ENCODE measurements at places on chromosomes 16 and 17.

DNA sequence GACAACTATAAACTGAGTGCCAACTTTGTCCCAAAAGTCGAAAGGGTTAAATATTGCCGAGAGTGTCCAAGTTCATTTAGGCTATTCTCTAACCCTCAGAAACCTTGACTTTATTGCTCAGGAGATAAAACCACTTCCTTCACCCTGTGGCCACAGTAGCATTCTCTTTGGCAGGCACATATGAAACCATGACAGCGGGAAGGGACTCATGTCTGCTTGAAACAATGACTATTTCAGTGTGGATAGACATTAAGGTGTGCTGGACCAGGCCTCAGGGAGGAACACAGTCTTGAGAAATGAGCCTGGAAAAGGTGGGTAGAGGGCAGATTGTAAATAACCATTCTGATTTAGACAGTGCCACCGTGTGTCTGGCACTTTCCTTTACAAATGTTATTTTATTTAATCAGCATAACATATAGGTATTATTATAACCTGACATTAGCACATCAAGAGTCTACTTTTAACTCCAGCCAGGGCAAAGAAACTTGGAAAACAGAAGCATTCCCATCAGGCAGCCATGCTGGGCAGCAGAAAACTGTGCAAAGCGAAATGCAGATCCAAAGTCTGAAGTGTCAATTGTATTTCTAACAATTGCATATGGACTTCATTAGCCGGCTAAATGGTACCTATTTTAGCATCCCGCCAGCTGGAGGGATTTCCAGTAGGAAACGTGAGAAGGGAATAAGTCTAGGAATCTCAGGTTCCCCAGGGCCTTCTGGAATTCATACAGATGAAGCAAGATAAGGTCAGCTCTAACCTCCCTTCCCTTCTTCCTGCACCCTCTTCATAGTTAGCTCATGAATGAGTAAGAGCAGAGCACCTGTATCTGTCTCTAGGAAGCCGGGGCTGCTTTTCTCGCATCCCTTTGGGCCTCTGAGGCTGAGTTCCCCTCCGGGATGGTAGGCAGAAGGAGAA is 212.8 kb upstream of the ELAC2 start:
- DNase-seq = no peak

DNA sequence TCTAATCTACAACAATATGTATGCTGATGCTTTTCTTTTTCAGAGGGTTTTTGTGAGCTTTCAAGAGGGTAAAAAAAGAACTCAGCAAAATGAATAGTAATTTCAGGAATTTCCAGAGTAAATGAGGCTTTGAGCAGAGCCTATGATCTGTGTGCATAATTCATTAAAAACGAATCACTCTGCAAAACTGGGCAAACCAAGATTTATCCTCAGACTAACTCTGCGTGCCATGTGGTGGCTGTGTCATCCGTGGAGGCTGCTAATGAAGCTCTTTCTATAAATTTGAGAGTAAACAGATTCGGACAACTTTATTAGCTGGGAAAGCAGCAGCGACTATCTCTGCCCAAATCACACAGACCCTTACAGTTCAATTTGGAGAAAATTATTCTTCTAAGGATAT is 83.8 kb downstream of the FOXL1 start:
- no peak for DNase-seq

- no peak for DNase-seq
Observed at GRCh38 chr17:1038459-1039122, 41.7 kb downstream of the TIMM22 start.

- no peak for DNase-seq
Observed at GRCh38 chr17:1813088-1813487, 16.6 kb downstream of the SMYD4 start.

DNA sequence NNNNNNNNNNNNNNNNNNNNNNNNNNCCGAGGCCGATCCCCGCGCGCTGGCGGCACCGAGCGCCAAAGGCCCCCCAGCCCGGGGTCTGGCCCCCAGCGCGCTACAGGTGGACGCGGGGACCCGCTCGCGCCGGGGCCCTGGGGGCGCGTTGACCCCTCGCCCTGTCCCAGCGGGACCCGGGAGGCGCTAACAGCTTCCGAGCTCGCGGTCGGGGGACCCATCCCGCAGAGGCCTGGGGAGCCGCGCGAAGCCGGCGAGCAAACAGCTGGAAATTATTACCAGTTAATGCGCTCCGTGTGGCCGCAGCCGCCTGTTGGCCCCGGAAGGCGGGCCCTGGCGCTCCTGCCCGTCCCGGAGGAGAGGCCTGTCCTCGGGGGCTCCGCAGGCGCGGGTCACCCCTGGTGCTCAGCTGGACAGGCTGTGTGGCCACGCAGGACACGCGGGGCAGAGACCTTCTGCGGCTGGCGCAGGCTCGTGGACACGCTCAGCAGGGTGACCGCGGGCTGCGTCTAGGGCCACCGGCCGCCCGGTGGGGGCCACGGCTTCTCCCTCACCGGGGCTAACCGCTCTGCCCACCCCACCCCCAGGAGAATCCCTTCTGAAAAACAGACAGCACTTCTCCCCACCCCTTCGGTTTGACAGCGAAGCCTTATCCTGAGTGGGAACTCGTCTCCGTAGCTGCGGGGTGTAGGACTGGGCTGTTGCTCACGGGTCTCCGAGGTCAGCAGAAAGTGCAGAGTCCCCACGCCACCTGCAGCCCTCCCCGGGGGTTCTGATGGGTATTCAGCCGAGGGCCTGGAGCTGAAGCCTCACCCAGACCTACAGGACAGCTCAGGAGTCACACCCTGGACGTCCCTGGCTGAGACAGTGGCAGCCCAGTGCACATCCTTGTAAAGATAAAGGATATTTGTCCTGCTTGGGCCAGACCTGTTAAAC is 138.7 kb upstream of the RPH3AL start:
- DNase-seq = no peak

Measured in RCC 7860 (cell line).